ENCODE measurements at places on chromosomes 11 and 22.

- no peak for DNase-seq
These were observed 90.7 kb upstream of the CLNS1A start for GRCh38 chr11:77728203-77728786.

GRCh38 chr11:47593934-47594855 lies at the start of gene C1QTNF4:
Gene C1QTNF4 (minus strand): TSS chr11:47594411. CDS start chr11:47590810, 3,601 bp downstream.
- DNase-seq = no peak

DNA sequence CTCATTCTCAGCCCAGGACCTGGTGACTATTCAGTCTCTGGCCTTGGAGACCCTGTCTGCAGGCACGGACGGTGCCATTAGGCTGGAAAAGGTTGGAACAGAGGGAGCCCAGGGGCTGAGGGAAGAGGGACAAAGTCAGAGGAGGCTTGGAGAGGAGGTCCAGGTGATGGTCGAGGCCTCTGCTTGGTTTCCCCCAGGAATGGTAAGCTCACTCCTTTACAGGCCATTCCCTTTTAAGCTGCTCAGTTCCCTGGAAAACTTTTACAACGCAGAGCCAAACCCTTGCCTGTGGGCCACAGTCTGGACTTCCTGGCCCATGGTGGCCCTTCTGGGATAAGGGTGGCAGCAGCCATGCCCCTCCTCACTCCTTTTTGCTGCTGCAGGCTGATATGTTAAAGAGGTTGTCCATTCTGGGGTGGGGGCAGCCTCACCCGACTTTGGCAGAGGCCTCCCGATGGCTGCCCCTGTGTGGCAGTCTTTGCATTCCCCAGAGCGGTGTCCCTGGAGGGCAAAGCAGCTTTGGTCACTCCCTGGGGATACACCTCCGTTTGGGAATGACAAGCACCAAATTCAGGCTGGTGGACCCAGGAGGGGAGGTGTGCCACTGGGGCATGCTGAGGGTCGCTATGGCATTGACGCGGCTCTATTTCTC lies 34.0 kb upstream of the RFPL3 start:
- no peak for DNase-seq

- DNase-seq = no peak
These were observed 70.1 kb upstream of the TENM4 start for GRCh38 chr11:79510960-79511359.

- DNase-seq = peak; percentile 46
These were observed 13.5 kb downstream of the CCDC81 start for GRCh38 chr11:86388198-86388597.

DNA sequence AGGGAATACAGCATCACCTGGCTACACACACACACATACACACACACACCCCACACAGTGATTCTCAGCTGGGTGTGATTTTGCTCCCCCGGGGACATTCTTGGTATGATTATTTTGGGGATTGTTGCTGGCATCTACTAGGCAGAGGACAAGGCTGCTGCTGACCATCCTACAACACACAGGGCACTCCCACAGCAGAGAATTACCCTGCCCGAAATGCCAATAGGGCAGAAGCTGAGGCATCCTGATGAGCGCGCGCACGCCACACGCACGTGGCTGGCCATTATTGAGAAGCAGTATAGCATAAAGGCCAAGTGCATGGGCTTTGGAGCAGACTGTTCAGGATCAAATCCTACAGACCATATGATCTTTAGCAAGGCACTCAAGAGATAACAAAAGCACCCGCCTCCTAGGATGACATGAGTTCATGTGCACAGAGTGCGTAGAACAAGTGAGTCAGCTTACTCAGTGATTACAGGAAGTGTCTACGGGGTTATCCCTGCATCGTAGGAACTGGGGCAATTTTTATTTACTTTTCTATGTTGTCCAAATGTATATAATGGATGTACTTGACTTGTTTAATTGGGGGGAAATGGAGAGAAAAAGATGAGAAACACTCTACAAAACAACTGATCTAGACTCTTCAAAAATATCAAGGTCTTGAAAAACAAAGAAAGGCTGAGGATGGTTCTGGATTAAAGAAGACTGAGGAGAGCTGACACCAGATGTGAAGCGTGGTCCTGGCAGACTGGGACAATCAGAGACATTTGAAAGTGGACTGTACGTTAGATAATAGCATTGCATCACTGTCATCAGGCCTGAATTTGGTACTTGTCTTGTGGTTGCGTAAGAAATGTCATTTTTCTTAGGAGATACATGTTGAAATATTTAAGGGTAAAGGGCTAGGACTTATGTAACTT lies 7.2 kb upstream of the EHD1 start:
- DNase-seq = peak; percentile 51

GRCh38 chr11:32427616-32427934 lies 7.8 kb downstream of the WT1 start:
- no peak for DNase-seq

GRCh38 chr22:30921108-30921507 lies 47.5 kb downstream of the MORC2 start:
- DNase-seq = no peak

GRCh38 chr11:126485986-126486635 lies 130.6 kb downstream of the ST3GAL4 start:
- no peak for DNase-seq

DNA sequence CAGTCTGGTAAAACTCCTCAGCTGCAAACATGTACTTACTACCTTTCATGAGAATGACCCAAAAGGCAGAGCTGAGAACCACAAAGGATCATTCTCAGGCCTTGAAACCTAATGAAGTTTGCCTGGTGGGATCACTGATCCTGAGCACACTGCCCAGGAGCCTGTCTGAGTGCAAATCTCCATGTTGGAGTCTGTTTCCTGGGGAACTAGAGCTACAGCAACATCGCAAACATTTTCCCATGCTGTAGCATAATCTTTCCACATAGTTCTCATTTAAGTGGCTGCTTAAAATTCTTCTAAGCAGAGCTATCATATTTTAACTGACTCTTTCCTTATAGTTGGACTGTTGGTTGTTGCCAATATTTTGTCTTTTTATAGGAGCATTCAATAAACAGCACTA lies 58.5 kb downstream of the GUCY1A2 start:
- DNase-seq = peak; percentile 26

- DNase-seq = no peak
These were observed 16.6 kb downstream of the RTN4R start for GRCh38 chr22:20251491-20251890.

- DNase-seq = no peak
These were observed at the start of gene JHY for GRCh38 chr11:122882189-122882856. Gene JHY (plus strand): TSS chr11:122882759. CDS start chr11:122885850, 3,091 bp downstream.

- peak; percentile 91 for DNase-seq
These were observed 131.9 kb downstream of the ADAMTS15 start for GRCh38 chr11:130580372-130580771.

DNA sequence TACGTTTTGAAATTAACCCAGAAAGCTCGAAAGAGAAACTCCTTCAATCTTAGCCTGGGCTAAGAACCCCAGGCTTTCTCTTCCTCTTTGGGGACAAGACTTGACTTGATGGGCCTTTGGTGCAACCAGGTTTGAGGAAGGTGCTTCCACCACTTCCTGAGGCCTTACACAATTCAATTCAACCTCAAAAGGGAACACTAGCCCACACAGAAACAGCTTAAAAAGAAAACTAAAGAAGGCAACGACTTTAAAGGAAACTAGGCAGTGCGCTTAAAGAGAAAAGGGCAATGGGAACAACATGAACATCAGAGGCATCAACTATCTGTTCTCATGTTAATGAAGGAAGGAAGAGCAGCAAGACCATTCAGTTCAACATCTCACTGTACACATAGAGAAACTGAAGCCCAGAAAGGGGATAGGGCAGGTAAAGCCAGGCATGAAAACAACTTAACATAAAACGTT lies 24.8 kb downstream of the PAK1 start:
- no peak for DNase-seq

DNA sequence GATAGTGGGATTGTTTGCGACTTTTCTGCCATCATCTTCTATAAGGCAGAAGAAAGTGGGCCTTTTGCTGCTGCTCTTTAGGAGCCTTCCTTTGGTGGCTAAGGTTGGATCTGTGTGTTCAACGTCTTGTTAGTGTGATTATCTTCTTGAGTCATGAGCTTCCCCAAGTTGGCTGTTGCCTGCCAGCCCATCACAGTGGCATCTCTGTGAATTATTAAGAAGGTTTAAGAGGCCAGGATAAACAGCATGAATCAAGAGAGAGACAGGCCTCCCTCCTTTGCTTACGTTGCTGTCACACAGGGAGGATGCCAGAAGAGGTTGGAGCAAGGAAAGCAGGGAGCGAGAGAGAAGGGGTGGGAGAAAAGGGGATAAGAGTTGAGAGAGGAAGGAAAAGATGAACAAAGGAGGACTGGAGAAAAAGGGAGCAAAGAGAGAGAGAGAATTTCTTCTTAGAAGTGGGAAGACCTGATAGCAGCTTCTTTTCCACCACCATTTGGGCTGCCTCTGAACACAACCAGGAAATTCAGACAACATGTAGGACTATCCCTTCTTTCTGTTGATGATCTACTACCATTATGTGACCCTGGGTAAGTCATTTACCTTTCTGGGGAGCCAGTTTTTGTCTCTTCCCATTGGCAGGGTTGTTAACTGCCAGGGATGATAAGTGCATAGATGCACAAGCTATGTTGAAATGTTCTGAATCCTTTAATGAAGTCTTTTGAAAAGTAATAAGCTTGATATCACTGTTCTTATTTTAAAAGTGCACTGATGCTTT lies 126.5 kb downstream of the NAV2 start:
- peak; percentile 74 for DNase-seq

- no peak for DNase-seq
These were observed 1.5 kb downstream of the YPEL4 start for GRCh38 chr11:57647960-57648800.

GRCh38 chr11:8610532-8611116 lies 16.6 kb upstream of the STK33 start:
- DNase-seq = peak; percentile 78

GRCh38 chr11:67321313-67321871 lies 18.1 kb downstream of the SSH3 start:
- no peak for DNase-seq

DNA sequence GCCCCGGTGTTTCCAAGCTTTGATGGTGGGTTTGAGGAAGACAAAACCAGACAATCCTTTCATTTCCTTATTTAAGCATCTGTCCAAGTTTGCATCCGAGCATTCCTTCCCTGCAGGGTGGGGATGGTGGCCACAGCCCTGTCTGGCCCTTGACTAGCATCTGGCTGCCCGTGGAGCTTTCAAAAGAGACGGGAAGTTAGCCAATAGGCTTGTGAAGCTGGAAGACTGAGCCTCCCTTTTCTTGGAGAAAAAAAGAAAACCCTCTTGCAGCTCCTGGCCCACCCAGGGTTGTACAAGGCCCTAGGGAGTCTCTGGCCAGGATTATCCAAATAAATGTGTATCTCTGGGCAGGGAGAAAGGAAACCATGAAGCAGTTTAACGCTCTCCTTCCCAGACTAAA lies 60.6 kb downstream of the MICAL2 start:
- no peak for DNase-seq

GRCh38 chr11:118263112-118263511 lies 985 bp downstream of the MPZL2 start:
- no peak for DNase-seq

GRCh38 chr11:35905646-35906276 lies 38.1 kb upstream of the LDLRAD3 start:
- DNase-seq = no peak

GRCh38 chr22:49712195-49712791 lies 115.4 kb downstream of the BRD1 start:
- no peak for DNase-seq

- no peak for DNase-seq
These were observed 68.1 kb downstream of the LIF start for GRCh38 chr22:30178181-30179126.

- no peak for DNase-seq
These were observed 51.6 kb upstream of the SYN3 start for GRCh38 chr22:33109514-33110430.

DNA sequence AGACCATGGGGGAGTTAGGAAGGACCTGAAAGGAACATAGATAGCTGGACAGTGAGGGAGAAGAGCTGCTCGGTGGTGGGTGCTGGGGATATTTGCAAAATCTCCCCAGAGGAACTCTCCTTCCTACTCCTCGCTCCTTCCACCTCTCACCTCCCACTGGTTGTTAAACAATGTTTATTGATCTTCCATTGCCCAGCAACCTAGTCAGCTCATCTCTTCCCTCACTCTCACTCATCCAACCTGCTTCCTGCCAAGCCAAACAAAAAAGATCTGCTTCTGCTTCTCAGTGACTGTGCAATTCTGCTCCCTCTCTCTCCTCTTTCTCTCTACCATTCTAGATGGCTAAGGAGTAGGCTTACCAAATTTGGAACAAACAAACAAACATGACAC lies 115.0 kb downstream of the SLC1A2 start:
- peak; percentile 84 for DNase-seq

- peak; percentile 70 for DNase-seq
These were observed 2.3 kb downstream of the PRSS23 start for GRCh38 chr11:86802601-86803051.

DNA sequence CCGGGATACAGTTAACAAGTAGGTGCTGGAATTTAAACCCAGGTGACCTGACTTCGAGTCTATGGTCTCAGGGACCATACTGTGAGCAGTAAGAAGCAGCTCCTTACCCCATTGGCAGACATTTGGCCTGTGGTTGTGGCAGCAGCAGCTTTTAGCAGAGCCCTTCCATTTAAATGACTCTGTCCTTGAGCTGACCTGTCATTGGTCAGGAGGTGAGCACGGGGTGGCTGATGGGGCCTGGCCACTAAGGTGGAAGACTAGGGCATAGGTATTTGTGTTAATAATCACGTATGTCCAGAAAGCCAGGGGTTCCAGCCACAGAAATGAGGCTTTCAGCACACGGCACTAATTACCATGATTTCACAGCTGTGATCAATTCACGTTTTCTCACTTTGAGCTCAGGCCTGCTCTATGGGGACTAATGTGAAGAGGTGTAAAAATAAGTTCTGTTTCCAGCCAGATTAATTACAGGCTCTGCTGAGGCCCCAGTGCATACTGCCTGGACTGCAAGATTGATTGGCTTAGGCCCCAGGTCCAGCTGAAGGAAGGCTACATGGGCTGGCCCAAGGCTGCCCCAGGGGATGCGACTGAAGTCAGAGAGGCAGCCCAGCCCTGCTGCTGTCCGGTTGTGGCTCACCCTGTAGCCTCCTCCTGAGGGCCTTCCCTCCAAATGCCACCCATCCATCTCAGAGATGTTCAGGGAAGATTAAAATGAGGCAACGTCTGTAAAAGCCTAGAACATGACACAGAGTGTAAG lies 76.0 kb downstream of the FDX1 start:
- no peak for DNase-seq

DNA sequence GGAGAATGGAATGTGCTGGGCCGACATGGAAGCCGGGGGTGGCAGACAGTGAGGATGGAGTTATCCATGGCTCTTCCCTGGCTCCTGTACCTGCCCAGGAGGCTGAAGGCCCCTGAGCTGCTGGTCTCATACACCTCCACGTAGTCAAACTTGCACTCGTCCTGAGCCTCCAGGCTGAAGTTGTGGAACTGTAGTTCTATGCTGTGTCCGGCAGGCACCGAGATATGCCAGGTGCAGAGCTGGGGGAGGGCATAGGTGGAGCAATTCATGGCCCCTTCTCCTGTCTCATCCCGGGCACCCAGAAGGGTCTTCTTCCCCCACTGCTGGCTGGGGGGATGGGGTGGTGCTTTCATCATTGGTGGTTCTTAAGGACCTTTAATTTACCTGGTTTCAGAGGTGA lies 2.8 kb downstream of the MFRP start:
- DNase-seq = no peak

- DNase-seq = no peak
These were observed 16.1 kb downstream of the POU2AF1 start for GRCh38 chr11:111362887-111363411.

All from renal cortical epithelial cell (primary cell).